ENCODE measurements at places on chromosomes 1 and 21.
A peak's percentile ranks its signal among the peaks of the same experiment; 100 is the strongest.

DNA sequence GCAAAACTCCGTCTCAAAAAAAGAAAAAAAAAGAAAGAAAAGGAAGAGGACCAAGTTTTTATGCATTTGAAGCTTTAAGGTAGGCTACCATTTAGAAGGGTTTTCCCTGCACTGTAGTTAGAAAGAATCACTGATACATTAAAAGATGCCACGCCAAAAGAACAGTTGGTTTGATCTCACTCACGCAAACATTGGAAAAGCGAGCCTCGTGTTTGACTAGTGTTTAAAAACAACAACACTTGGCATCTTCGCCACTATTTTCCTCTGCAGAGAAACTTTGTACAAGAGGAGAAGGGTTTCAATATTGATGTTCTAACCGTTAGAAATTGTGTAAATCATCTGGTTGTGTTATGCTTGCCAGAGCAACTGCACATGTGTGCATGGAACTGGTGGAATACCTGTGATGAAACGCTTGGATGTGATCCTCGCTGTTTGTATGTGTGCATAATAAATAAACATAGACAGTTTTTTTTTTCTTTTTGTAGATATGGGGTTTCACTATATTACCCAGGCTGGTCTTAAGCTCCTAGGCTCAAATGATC lies 24.0 kb upstream of the CAMTA1 start:
- DNase-seq, result no peak

DNA sequence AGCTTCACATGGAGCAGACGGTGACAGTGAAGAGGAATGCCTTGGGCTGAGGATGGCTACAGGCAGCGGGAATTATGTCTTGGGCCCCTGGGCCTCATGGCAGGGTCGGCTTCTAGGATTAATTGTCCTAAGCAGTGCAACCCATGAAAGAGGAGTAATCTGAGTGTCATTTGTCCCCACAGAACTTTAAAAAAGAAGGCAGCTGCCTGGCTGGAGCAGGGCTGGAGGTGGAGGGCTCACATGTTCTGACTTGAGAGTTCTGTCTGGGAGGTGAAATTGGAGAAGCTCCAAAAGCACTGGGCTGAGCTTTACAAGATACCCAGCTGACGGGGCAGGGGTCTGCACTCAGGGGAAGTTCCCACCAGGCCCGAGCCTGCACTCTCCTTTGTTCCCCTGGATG lies 22.6 kb downstream of the CACNA1S start:
- DNase-seq, result no peak

GRCh38 chr21:39387461-39388037 lies 38.7 kb upstream of the HMGN1 start:
- peak; percentile 81 for DNase-seq

DNA sequence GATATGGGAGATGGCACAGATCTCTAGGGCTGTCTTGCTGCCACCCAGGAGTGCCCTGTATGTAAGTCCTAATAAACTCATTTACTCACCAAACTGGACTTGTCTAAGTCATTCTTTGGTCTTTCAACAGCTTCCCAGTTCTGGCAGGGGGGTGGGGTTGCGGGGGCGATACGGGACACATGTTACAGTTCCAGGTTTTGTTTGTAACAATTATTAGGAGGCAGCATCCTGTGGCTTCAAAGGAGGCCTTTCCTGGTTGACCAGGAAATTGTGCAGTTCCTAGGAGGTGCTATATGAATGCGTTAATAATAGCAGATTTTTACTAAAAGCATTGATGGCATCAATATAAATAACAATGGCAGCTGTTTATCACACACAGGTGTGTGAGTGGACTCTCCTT lies 42.7 kb upstream of the TRIM45 start:
- DNase-seq, result no peak

- DNase-seq, result no peak
Observed at GRCh38 chr1:20123722-20124455, 4.6 kb upstream of the PLA2G2D start.

GRCh38 chr1:78577257-78578100 lies 42.8 kb upstream of the IFI44L start:
- DNase-seq, result no peak

- no peak for DNase-seq
Observed at GRCh38 chr1:46070164-46070814, 62.1 kb downstream of the PIK3R3 start.

DNA sequence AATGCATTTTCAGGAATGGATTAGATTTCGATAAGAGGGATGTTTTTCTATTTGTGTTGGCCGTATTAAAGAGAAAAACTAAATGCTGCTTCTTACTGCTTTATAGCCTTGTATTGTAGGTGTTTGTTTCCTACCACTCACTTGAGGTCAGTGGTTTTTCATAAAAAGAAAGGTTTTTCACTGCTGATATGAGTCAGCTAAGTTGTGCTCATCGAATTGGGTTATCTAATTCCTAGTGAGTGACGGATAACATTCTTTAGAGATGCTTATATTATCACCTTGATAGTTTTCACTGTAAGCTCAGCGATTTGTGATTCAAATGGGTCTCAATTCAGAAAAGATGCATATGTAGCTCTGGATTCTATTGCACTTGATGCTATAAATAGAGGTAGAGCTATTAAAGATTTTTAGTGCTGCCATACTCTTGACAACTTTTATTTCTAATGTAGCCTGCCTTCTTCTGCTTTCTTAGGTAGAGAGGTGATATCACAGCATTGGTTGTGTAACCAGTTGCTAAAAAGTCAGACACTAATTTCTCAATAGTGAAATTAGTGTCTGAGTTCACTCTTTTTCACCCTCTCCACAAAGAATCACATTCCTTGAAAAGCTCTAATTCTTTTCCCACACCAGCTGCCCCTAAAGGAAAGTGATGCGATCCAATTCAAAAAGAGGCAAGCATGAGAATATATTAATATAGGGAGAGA lies 180.0 kb downstream of the RASAL2 start:
- no peak for DNase-seq

- no peak for DNase-seq
Observed at GRCh38 chr1:27026621-27027574, 14.2 kb upstream of the TENT5B start.

GRCh38 chr1:243963571-243963970 lies 87.5 kb upstream of the ZBTB18 start:
- DNase-seq, result no peak

GRCh38 chr21:26783466-26784195 lies 61.6 kb downstream of the ADAMTS1 start:
- DNase-seq, result no peak

GRCh38 chr1:229897501-229897900 lies 169.5 kb upstream of the GALNT2 start:
- no peak for DNase-seq

DNA sequence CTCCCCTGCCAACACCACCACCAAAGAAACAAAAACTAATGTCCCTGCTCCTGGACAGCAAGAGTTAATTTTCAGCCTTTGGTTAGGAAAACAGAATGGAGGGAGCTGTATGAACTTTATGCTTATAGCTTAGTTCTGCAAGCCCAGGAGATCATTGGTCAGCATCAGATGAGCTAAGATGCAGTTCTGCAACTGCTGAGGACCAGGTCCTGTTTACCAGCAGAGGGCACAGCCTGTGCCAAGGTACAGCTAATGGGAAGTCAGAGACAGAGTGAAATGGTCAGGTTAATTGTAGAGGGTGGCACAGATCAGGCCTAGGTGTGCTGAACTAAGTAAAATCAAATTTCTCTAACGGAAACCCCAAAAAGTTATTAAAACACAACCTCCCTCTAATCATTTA lies 161.3 kb downstream of the ROR1 start:
- DNase-seq, result no peak

GRCh38 chr1:79539001-79539400 lies 532.5 kb upstream of the ADGRL4 start:
- no peak for DNase-seq

- no peak for DNase-seq
Observed at GRCh38 chr1:180535418-180535999, 23.3 kb upstream of the OVAAL start.

DNA sequence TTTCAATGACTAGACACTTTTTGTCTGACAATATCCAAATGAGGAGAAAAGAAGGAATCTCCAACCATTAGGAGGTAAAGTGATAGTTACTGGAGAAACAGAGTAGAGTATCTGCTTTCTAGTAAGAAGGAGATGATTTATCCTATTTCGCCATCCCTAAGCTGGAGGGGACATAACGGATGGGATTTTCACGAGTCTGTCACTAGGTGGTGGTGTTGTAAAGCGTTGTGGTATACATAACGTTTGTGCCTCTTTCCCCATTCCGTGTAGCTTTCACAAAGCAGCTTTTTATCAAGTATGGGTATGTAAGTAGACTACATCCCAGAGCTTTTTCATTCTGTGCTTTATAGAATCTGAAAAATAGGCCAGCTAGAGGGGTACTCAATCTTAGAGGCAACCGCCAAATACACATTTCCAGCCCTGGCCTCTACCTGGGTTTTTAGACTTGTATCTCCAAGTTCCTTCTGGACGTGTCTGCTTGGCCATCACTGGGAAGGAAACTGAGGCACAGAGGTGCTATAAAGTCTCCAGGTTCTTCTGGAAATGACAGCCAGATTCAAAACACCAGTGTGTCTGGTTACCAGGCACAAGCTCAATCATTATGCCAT lies 33.3 kb upstream of the FAM3B start:
- peak; percentile 4 for DNase-seq

GRCh38 chr1:180157108-180157507 lies 2.4 kb downstream of the QSOX1 start:
- DNase-seq, result no peak

DNA sequence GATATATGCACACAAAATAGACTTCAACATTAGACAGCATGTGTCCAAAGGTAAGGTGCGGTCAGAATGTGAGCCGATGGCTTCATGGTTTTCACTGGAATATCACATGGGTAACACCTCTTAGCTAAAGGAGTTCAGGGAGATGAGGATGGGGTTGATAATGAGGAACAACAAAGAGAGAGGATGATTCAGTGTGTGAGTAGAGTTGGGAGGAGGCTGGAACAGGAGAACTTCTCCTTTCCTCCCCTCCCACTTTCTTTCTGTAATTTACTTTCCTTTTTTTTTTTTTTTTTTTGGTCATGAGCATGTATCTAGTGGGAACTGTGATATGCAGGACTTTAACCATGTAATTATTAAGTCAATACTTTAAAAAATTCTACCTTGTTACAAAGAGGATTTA lies 99.4 kb downstream of the FASLG start:
- DNase-seq, result no peak

DNA sequence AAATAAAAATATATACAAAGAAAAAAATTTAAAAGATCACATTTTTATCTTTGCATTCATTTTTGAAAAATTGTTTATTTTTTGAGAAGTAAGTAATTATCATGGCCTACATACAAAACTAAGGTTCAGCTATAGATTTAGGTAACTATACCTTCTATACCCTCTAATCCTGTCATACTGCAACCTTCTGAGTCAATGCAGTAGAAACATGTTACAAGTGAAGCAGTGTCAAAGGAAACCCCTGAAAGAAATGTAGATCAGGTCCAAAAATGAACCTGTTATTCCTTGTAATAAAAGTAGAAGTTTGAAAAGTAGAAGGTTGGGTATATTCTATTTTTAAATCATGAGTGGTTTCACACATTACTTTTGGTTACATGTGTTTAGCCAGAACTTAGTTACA lies 51.3 kb downstream of the PTGS2 start:
- no peak for DNase-seq

DNA sequence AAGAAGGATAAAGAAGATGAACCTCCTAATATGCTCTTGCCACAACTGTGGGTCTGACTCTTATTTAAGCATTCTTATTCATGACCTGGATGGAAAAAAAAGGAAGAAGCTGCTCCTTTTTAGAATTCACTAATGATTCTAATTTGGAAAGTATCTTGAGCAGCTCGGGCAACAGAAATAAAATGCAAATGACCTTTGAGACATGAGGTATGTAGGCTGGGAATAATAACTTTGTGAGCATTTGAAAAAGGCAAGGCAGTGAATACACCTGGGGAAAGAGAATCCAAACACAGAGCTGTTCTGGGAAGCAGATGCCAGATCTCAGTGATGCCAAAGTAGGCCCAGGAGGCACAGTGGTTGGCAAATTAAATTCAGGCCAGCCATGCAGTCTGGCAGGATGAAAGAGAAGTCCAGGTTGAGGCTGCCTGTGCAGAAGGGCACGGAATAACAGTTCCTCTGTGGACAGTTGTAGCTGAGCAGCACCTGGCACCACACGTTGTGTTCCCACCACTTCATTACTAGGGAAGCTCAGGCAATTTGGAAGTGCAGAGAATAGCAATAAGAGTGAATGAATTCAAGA lies 320.8 kb upstream of the ST6GALNAC5 start:
- no peak for DNase-seq

DNA sequence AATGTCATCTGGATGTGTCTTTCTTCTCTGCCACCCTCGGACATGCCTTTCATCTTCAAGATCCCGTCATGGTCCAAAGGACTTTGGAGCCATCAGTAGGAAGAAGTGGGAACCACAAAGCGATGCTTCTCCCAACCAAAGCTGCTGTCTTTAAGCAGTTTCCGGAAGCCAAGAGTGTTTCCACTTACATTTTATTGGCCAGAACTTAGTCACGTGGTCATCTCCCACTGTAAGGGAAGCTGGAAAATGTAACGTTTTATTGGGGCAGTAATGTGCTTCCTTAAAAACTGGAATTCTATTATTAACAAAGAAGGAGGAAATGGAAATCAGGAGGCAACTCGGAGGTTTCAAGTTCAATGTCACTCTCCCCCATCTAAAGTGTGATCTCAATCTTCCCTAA lies 170.8 kb downstream of the ATG4C start:
- DNase-seq, result no peak

DNA sequence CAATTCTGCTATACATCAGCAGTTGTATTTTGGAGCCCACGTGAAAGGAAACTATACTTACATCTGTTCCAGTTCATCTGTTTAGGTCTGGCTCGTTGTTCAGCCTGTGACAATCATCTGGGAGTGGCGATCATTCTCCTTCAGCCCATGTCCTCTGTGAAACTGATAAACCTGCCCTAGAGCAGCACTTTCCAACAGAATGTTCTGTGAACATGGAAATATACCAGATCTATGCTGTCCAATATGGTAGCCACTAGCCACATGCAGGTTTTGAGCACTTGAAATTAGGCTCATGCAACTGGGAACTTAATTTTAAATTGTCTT lies 24.5 kb upstream of the COQ8A start:
- DNase-seq, result no peak

DNA sequence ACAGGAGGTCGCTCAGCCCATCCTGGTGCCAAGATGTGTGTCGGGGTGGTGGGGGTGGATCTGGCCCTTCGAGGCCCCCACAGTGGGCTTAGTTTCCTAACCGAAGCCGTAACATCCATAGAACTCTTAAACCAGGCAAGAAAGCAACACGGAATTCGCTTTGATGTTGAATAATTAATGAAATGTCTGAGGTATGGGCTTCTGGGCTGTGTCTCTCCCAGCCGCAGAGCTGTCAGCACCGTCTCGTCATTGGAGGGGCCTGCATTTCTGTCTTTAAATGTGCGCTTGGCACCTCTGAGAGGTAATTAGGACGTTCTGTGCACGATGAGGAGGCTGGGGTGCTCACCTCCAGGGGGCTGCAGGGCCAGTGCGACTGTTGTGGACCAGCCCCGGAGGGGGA lies 13.3 kb upstream of the PLCH2 start:
- DNase-seq, result no peak

DNA sequence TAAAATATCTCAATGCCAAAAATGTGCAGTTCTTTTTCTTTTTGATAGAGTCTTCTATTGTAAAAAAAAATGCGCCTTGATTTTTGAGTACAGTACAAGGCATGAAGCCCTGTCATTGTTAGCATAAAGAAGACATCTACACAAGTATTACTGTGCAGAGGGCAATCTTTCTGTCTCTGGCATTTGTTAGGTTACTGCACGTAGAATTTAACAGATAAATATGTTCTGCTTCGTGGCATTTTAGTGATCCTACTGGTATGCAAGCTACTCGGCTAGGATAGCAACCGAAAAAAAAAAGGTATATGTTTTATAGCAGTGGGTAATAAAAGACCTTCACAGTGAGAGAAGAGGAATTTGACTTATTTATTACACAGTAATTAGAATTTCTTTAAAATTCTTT lies 492.9 kb upstream of the ADGRL2 start:
- DNase-seq, result no peak

GRCh38 chr1:1284221-1285101 lies 4.2 kb downstream of the SCNN1D start:
- DNase-seq, result no peak

Measured in stimulated activated CD8-positive, alpha-beta memory T cell treated with anti-CD3 and anti-CD28 coated beads, Interleukin-7, amount 100 ng/mL, for 1 hour (primary cell).